Breast epithelium (tissue), 4 donors: ENCODE measurements at places on chromosomes 12 and 14. TPM values are rescaled to one million over a fixed set of nuclear protein-coding genes. Genes with fewer than 3 reads are reported as not detected.

The ADAMTS20 gene
- total RNA-seq = not detected

The OTX2 gene
- not detected for total RNA-seq

The FERMT2 gene
- 87.8 TPM for total RNA-seq

The AMN gene
- total RNA-seq = 0.66 TPM

The DTX1 gene
- total RNA-seq = 46.6 TPM

The BAZ2A gene
- total RNA-seq = 104 TPM

The ETFBKMT gene
- 3.0 TPM for total RNA-seq

The CLEC2A gene
- total RNA-seq = not detected

The BBOF1 gene
- total RNA-seq = 18.7 TPM

The MFAP5 gene
- 42.0 TPM for total RNA-seq

The HOXC5 gene
- total RNA-seq = 0.98 TPM

The PRORP gene
- 12.0 TPM for total RNA-seq

The SPX gene
- 1.0 TPM for total RNA-seq

The SDSL gene
- 4.9 TPM for total RNA-seq

The RFX4 gene
- total RNA-seq = not detected

The RAB15 gene
- 17.7 TPM for total RNA-seq

The GSC gene
- total RNA-seq = 13.8 TPM

The APOF gene
- total RNA-seq = not detected

The LRP1-AS gene
- not detected for total RNA-seq

The TOMM20L gene
- total RNA-seq = not detected

The RNU7-1 gene
- not detected for total RNA-seq

The CLEC4C gene
- total RNA-seq = not detected
